LNCaP clone FGC (cell line): ENCODE measurements at places on chromosomes 3 and 15.

GRCh38 chr3:175526609-175527280 is 667.6 kb downstream of the NAALADL2 start:
- no peak for DNase-seq

DNA sequence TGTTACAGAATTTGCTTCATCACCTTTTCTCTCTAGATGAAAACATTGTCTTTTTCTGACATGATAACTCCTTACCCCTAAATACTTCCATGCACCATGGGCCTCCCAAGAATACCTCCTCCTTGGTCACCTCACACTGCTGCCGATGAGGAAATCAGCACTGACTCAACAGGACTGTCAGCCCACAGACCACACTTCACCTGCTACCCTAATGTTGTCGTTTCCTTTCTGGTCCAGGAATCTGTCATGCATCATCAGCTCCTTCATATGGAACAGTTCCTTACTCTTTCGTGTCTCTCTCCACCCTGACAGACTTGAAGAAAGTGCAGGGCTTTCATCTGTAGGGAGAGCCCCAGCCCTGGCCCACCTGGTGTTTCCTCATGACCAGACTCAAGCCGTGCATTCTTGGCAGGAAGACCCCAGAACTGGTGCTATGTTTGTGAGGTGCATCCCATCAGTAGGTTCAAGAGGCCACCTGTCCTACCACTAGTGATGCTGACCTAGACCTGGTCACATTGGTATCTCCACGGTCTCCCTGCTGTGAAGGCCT is 41.1 kb upstream of the PLXNA1 start:
- DNase-seq: no peak

DNA sequence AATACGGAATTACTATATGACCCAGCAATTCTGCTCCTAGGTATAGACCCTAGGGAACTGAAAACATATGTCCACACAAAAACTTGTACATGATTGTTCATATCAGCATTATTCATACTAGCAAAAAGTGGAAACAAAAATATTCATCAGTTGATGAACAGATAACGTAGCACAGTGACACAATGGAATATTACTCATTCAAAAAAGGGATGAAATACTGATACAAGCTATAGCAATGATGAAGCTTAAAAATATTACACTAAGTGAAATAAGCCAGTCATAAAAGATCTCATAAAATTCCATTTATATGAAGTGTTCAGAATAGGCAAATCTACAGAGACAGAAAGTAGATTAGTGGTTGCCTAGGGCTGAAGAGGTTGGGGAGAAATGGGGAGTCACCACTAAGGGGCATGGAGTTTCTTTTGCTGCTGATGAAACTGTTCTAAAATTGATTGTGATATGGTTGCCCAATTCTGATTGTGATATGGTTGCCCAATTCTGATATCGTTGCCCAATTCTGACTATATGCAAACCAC is 10.5 kb downstream of the C15orf61 start:
- DNase-seq: no peak

DNA sequence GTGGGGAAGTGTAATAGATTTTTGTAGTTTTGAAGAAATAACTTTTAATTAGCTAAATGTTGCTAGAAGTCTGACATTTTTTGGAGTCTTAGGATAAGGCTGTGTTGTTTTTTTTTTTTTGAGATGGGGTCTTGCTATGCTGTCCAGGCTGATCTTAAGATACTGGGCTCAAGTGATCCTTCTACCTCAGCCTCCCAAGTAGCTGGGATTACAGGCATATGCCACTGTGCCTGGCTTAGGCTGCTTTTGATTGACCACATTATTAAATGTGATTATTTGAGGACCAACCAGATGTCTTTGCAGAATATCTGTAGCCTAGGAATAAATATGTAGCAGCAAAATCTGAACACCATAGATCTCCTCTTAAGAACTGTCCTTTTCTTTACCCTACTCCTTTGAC is 29.7 kb downstream of the HACD3 start:
- no peak for DNase-seq

DNA sequence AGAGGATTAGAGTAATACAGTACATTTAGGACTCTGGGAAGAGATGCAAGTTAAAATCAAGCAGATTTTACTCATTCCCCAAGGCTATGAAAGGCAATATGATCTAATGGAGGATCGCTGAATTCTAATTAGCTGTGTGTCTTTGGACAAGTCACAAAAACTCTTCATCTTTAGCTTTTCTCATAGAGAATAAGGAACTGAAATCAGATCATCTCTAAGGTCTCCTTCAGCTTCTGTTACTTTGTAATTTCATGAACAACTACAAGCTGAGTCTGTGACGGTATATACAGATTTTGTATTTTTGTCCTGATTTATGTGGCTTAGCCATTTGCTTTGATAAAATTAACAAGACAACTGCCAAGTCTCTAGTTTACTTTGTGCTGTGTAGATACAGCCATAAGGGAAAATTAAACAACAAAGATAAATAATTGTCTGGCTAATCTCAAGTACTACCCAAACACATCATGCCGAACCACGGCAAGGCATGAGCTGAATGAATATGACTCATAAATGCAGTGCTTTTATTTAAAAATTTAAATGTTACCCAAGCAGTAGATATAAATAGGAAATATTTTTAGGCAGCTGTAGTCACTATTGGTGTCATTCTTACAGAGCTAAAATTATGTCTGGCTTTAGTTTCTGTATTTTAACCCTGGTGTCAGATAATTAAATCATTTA is 81.5 kb downstream of the GAP43 start:
- DNase-seq: peak; percentile 68

GRCh38 chr3:56962206-56962605 is 98.3 kb upstream of the SPATA12 start:
- DNase-seq: no peak

DNA sequence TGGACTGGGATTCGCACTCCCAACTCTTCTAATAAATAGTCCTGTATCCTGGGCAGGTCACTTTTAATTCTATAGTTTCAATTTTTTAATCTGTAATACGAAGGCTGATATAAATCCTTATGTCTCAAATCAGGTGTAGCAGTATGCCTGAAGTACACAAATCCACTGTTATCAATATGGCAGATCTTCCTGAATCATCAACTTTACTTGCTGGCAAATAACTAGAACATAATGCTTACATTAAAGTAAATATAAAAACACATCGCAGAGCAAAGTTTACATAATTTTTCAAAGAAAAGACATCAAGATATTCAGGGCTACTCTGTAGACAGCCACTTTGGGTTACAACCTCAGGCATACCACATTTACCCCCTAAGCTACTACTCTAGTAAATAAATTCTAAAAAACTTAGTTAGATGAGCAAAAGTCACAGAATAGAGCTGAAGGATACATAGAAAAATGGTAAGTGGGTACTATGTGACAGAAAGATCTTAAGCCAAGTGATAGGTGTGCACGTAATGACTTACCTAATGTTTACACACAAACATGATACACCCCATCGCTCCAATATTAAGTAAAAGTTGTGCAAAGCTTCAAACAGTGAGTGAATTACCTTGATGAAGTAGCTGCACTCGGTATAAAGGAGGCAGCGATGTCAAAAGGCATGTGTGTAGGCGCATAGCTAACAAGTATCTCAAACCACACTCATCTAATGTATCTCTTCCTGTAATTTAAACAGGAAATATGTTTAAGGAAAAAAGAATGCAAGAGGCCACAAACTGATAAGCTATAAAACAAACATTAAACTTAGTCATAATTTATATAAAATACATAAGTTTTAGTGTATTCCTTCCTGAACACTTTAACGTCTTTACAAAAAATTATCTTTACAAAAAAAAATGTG is 127.9 kb downstream of the DMXL2 start:
- DNase-seq: peak; percentile 94

DNA sequence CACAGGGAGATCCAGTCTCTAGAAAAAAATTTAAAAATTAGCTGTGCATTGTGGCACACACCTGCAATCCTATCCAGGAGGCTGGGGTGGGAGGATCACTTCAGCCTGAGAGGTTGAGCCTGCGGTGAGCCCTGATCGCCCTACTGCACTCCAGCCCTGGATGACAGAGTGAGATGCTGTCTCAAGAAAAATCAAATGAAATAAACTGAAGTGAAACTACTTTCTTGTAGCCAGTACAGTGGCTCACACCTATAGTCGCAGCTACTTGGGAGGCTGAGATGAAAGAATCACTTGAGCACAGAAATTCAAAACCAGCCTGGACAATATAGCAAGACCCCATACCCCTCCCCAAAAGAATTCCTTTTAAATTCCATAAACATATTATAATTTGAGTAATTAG is 35.4 kb downstream of the SMARCC1 start:
- no peak for DNase-seq

DNA sequence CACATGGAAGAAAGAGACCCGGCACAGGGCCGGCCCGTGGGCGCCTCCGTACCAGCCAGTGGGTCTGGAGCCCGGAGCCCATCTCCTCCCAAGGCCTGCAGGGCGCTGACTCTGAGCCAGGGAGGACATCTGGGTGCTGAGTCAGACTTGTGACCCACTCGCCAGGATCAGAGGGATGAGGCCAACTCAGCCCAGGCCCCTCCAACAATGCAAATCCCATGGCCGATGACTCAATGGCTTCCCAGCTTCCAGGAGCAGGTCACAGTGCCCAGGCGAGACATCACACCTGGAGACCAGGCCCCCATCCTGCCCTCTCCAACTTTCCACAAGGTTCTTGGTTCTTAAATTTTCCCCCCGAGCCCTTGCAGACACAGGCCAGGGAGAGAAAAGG is 95.1 kb downstream of the LRIG1 start:
- no peak for DNase-seq

GRCh38 chr3:16923112-16923511 is 38.4 kb downstream of the PLCL2 start:
- DNase-seq: no peak

DNA sequence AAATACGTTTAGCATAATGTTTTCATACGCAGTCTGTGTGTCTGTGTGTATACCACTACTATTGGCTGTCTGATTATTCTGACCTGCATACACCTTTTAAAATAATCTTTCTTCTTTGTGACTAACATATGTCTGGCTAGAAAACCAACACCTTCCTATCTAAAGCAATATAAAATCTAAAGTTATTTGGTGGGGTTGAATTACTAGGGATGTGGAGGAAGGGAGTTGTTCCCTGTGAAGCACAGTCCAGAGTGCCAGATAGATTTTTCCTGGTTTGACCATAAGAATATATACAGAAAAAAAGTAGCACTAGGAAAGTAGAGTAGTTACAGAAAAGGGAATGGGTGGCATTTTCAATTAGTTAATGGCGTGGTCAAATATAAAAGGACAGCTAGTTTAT is 918.8 kb downstream of the NAALADL2 start:
- peak; percentile 86 for DNase-seq

GRCh38 chr15:75538376-75538775 is 40.7 kb downstream of the PTPN9 start:
- DNase-seq: no peak

DNA sequence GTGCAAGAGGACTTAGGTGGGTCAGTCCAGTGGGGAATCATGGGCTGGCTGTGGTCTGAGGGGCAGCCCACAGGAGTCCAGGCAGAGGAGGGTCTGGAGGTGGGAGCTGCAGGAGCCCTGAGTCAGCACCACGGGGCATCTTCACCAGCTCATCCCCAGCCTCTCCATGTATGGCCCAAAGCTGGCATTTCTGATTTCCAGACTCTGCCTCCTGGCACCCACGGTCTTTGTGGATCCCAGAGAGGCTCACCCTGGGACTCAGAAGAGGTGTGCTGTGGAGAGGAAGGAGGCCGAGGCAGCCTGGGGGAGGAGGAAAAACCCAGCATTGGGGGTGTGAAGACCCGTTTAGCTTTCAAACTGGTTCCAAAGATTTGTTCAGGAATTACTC is 64.5 kb upstream of the KLF13 start:
- DNase-seq: no peak

DNA sequence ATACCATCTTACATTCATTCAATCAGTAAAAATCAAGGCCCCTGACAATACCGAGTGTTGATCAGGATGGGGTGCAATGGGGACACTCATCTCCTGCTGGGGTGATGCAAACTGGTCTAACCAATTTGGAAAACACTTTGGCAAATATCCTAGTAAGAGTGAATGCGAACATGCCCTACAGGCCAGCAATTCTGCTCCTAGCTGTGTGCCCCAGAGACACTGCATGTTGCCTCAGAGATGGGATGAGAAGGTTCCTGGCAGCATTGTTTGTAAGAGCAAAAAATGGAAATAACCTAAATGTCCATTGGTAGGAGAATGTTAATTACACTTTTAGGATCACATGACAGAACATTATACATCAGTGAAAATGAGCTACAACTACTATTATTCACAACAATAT is 4.7 kb downstream of the LINGO1 start:
- DNase-seq: no peak

DNA sequence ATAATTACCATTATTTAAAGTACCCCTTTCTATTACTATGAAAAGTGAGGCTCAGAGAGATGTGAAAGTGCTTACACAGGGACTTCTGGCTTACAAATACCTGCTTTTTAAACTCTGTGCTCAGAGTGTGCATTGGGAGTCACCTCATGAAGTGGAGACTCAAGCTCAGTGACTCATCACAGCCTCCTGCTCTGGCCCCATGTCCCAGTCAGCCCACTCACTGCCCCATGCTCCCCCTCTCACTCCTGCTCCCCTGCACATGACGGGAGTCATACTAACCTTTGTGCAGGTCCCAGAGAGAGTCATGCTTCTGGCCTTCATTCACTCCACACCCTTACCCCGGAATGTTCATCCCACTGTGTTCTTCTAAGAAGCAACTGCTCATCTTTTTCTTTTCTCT is 20.2 kb downstream of the CCR1 start:
- no peak for DNase-seq

- no peak for DNase-seq
Observed at GRCh38 chr3:114850898-114851297, 296.2 kb downstream of the ZBTB20 start.

- DNase-seq: no peak
Observed at GRCh38 chr3:140334132-140334929, 343.5 kb upstream of the TRIM42 start.

GRCh38 chr3:136949708-136950107 is 8.1 kb upstream of the IL20RB start:
- no peak for DNase-seq

- DNase-seq: no peak
Observed at GRCh38 chr15:98012354-98012753, 51.9 kb downstream of the ARRDC4 start.

GRCh38 chr3:123834631-123835030 is 49.5 kb downstream of the MYLK start:
- DNase-seq: no peak
